Calu3 (cell line): ENCODE measurements at places on chromosomes 2 and 18. TPM values are rescaled to one million over a fixed set of nuclear protein-coding genes. Genes with fewer than 3 reads are reported as not detected.

DNA sequence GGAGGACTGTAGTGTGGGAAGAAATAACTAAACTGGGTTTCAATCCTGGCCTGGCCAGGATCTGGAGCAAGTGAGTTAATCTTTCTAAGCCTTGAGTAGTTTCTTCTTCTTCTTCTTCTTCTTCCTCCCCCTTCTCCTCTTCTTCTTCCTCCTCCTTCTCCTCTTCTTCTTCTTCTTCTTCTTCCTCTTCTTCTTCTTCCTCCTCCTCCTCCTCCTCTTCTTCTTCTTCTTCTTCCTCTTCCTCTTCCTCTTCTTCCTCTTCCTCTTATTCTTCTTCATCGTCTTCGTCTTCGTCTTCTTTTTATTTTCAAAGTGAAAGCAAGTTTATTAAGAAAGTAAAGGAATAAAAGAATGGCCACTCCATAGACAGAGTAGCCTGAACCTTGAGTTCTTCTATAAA lies 6.5 kb upstream of the IL1RN start:
- H3K27ac ChIP-seq: no peak overlapping the region
- H3K36me3 ChIP-seq: peaks cover 16% of the 10 kb centered on the region
- peaks cover 72% of the 10 kb centered on the region for H3K4me1 ChIP-seq
- no peak overlapping the region for H3K4me3 ChIP-seq

DNA sequence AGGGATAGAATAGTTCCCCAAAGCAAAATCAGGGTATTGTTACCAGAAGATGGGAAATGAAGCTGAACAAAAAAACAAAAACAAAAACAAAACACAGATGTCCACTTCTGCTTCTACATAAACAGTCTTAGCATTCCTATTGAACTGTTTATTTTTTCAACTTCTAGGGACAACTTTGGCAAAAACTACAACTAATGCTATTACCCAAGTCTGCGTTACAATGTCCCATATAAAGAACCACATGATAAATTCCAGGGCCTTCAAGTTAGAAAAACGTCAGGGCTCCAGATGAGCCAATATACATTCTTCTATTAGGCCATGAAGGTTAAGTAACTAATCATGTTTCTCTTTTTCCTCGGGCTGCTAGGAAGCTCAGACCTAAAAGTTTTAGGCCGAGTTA lies 16.9 kb downstream of the PID1 start:
- no peaks in the 10 kb centered on the region for H3K27me3 ChIP-seq
- no peak for DNase-seq
- no peak overlapping the region for H3K4me3 ChIP-seq
- no peaks in the 10 kb centered on the region for H3K36me3 ChIP-seq

The LYPD6 gene
- total RNA-seq: 3.4 and 3.9 TPM in 2 replicates

- H3K27ac ChIP-seq: no peak overlapping the region
- no peak for DNase-seq
- H3K36me3 ChIP-seq: no peaks in the 10 kb centered on the region
- H3K27me3 ChIP-seq: no peaks in the 10 kb centered on the region
These were observed 67.7 kb downstream of the SLC40A1 start for GRCh38 chr2:189512879-189513278.

The MAP4K4 gene
- total RNA-seq: 136 and 151 TPM in 2 replicates

- H3K36me3 ChIP-seq: no peaks in the 10 kb centered on the region
- H3K27ac ChIP-seq: no peak overlapping the region
- no peaks in the 10 kb centered on the region for H3K4me1 ChIP-seq
- DNase-seq: no peak
These were observed 175.6 kb upstream of the ZFP36L2 start for GRCh38 chr2:43402002-43402401.

GRCh38 chr2:227856697-227857096 lies 14.7 kb upstream of the DAW1 start:
- H3K27me3 ChIP-seq: no peaks in the 10 kb centered on the region
- no peak overlapping the region for H3K4me3 ChIP-seq
- no peaks in the 10 kb centered on the region for H3K36me3 ChIP-seq
- no peak for DNase-seq
- peaks cover 33% of the 10 kb centered on the region for H3K4me1 ChIP-seq

DNA sequence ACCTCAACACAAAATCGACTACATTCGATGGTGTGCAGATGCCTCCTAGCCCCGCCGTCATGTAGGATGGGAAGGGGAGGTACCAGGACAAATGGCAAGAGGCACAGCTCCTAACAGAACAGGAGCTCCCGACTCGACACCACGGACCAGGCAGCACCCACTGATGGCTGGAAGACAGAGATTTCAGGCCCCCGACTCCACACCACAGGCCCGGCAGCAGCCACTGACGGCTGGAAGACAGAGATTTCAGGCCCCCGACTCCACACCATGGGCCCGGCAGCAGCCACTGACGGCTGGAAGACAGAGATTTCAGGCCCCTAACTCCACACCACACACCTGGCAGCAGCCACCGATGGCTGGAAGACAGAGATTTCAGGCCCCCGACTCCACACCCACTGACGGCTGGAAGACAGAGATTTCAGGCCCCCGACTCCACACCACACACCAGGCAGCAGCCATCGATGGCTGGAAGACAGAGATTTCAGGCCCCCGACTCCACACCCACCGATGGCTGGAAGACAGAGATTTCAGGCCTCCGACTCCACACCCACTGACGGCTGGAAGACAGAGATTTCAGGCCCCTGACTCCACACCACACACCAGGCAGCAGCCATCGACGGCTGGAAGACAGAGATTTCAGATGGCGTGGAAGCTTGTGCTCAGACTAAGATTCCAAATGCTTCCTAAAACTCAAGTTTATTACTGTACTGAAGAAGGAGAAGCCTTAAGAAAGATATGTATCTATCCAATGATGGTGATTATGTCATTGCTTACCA lies 135.5 kb downstream of the EIPR1 start:
- no peak for DNase-seq
- H3K27ac ChIP-seq: no peak overlapping the region
- no peaks in the 10 kb centered on the region for H3K27me3 ChIP-seq

DNA sequence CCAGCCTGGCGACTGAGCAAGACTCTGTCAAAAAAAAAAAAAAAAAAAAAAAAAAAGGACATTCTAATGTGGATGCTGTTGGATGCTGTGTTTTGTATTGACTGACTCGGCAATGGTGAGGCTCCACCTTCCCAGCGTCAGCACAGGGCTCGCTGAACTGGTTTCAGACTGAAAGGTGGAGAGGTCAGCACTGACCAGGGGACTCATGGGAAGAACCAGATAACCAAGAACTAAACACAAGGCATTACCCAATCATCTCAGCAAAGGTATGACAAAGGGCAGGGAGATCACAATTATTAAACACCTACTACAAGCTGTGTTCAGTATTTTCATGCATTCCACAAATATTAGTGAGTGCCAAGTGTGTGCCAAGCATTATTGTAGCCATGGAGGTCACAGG lies 103.2 kb downstream of the LRATD1 start:
- no peaks in the 10 kb centered on the region for H3K36me3 ChIP-seq
- H3K4me1 ChIP-seq: no peaks in the 10 kb centered on the region
- no peak overlapping the region for H3K27ac ChIP-seq

GRCh38 chr18:3758531-3758930 lies 308.6 kb downstream of the TGIF1 start:
- H3K27ac ChIP-seq: peak overlapping the region; percentile 9
- no peaks in the 10 kb centered on the region for H3K27me3 ChIP-seq
- H3K4me3 ChIP-seq: no peak overlapping the region
- H3K4me1 ChIP-seq: peaks cover 16% of the 10 kb centered on the region
- H3K36me3 ChIP-seq: peaks cover 10% of the 10 kb centered on the region

DNA sequence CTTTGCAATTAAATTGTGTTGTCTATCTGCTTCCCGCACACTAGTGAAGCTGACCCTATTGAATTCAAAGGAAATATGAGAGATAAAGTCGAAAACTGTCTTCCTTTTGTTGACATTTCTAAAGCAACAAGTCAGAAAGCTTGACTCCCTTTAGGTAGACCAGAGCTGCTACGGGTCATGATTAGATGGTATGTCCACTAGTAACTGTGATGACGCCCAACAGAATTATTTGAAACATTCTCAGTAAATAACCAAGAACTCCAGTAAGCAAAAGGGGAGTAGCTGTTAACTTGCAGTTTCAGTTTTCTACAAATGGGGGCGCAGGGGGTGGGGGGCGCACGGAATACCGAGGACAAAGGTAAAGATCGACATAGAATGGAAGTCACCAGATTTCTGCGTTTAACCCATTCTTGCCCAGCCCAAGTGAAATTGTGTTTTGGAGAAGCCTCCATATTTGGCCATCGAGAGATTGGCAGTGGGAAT lies 56.4 kb downstream of the CRIM1 start:
- peak overlapping the region; percentile 37 for H3K4me3 ChIP-seq
- H3K36me3 ChIP-seq: no peaks in the 10 kb centered on the region
- no peaks in the 10 kb centered on the region for H3K27me3 ChIP-seq
- DNase-seq: no peak

DNA sequence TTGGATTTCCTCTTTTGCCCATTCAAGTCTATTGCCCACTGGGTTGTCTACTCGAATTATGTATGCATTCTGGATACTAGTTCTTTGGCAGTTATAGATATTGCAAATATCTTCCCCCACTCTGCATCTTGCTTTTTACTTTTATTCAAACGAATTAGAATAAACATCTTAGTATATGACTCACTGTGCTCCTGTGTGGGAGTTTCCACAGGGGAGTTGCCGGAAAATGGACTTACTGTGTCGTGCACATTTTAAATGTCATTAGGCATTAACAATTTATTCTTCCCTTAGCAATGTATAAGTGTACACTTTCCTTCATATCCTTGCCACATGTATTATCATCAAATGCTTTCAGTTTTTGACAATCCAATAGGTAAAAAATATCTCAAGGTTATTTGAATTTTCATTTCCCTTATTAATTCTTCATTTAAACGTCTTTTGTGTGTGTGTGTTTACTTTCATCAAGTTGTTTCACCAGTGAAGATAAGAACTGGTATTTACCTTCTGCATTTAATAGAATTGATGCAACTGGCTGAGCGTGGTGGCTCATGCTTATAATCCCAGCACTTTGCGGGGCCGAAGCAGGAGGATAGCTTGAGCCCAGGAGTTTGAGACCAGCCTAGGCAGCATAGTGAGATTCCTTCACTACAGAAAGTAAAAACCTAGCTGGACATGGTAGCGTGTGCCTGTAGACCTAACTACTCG lies 4.6 kb upstream of the UGT1A5 start:
- H3K4me3 ChIP-seq: peak overlapping the region; percentile 38
- DNase-seq: peak; percentile 19
- peaks cover 93% of the 10 kb centered on the region for H3K4me1 ChIP-seq
- H3K27ac ChIP-seq: peak overlapping the region; percentile 53
- no peaks in the 10 kb centered on the region for H3K27me3 ChIP-seq
- H3K36me3 ChIP-seq: peaks cover 57% of the 10 kb centered on the region

GRCh38 chr18:76491473-76491775 lies 3.6 kb downstream of the ZNF516 start:
- peak overlapping the region; percentile 91 for H3K27ac ChIP-seq
- no peaks in the 10 kb centered on the region for H3K27me3 ChIP-seq
- H3K4me3 ChIP-seq: peak overlapping the region; percentile 89
- H3K4me1 ChIP-seq: peaks cover 27% of the 10 kb centered on the region

DNA sequence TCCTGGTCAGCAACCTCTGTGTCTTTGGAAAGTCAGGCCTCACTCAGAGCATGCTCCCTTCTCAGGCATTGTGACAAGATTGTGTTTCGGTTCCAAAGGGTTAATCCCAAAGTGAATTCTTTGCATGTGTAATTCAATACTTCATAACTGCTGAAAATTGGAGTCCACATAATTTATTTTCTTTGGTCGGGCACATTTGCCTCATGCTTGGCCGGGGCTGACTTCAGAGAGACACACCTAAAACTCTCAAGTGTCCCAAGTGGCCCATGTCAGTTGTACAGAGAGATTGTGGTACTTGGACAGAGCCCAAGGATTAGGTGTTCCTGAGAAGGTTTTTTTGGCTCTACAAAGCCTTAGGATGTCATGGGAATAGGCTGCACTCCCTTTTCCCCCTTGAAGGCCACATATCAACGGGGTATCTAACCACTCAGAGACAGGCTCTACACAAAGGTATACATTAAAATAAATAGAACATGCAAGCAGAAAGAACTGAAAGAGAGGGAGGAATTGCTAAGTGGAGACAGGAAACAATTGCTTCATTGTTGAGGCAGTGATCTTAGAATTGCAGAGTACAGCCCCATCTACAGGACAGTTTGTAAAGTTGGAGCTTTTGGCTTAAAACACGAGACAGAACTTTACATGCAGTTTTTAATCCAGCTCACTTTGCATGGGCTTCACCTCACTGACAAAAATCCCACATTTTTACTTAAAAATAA lies 1232.3 kb upstream of the ZEB2 start:
- peaks cover 56% of the 10 kb centered on the region for H3K4me1 ChIP-seq
- no peaks in the 10 kb centered on the region for H3K27me3 ChIP-seq
- peaks cover 9% of the 10 kb centered on the region for H3K36me3 ChIP-seq
